NCI-H2171 treated with DMSO at 0.1 percent for 48 hours (cell line): ENCODE measurements at places on chromosomes 6 and 20.

- no peak for DNase-seq
These were observed 31.6 kb upstream of the EZR start for GRCh38 chr6:158850807-158851115.

DNA sequence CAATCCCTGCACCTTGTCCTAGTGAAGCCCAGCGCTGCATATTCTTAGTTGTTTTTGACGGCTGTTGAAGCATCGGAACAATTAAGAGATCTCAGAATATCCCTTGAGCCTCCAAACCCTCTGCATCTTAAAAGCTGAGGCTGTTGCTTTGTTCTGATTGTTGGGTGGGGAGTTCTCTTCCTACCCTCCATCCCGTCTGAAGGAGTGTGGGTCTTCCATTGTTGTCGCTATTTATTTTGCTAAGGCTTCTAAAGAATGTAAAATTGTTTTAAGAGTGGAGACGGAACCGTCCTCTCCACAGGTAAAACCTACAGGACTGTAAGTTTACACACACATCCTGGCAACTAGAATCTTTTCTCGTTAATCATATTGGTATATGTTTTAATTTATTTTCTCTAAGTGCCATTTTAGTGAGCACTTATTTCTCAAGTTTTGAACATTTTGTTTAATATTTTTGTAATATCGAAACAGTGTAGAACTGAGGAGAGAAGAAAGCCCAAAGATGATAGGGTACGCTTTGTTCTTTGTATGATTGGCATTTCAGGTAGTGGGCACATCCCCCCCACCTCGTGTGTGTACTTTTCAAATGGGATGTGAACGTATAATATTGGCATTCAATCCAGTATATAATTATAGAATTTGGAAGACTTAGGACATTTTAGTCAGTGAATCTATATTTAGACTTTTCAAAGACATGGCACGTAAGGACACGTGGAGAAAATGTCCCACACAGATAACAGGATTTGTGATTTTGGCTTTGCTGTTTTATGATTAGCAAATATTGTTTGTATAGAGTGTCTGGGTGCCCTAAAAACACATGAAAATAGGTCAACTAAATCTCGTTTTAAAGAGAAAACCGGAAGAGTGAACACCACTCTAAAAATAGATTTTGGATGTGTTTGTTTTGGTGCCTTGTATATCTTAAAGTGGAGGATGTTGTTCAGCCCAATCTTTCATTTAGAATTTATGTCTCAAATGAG lies 1.3 kb downstream of the RNF146 start:
- no peak for DNase-seq

GRCh38 chr20:15166744-15167143 lies 829.3 kb upstream of the FLRT3 start:
- DNase-seq = no peak

GRCh38 chr20:13783528-13783927 lies 1.2 kb downstream of the ESF1 start:
- DNase-seq = no peak

DNA sequence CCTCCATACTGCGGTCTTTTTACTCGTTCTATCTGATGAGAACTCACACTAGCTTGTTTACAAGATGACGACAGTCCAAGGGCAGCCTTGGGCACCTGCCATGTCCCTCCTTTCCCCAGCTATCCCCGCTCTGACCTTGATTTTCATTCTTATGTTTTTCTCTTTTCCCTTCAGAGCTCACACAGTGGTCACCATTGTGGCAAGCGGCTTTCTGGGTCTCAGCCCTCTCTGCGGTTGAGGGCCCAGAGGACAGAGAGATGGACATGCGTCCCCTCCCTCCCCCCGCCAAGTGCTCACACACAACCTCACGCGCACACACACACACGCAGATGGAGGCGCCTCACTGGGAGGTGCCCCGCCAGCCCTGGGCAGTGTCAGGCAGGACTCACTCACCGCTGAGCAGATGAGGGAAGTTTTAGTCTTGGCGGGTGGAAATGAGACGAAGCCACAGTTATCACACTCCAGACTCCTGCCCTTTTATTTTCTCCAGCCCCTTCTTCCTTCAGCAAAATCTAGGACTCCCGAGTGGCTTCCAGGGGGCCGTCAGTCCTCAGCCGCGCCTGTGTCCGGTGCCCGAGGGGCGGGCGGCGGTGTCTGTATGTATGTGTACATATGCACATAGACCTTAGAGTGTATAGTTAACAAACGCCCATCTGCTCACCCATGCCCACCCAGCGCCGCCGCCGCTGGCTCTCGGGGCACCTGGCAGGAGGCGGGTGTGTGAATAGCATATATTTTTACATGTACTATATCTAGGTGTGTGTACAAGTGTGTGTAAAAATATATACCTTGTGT lies 13.8 kb upstream of the MYL9 start:
- peak; percentile 62 for DNase-seq

DNA sequence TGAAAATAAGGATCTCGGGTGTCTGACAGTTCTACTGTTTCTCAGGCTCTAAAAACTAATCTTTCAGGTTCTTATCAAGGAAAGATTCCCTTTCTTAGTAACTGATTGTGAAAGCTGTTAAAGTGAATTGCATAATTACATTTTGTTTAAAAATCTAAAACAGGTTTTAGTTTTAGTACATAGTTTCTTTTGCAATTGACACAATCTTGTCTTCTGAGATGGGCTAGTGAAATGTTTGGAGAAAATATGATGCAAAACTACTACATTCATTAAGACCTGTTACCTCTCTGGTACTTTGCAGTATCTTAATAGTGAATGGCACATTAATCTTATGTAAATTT lies 298.4 kb downstream of the UTRN start:
- no peak for DNase-seq

DNA sequence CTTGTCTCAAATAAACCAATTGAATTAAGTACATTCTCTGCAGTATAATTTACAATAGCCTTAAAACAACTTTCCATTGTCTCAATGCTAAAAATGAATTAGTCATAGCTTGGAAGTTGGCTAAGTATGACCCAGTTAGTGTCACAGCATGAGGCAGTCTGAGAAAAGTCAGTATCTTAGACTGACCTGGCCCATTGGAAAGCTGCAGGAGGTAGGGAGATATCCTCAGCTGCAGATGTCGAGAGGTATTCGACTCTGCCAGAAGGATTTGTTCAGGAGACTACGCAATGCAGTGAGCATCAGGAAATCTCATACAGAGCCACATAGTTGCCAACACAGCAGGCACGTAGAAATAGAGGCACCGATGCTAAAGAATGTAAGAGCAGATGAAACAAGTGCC lies 350.9 kb upstream of the NRSN1 start:
- DNase-seq = no peak

DNA sequence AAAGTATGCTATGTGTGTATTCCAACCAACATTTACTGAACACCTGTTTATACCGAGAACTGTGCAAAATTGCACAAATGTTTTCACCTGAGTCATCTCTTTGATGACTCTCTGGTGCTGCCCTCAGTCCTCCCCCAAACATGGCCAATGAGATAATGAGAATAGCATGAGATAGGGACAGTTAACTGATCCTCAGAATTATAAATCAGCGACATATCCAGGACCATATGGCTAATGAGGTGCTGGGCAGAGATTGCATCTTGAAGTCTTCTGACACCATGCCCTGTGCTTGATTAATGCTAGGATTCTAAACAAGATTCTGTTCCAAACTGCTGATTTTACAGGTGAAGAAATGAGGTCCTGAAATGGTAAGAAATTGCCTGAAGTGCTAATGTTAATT lies 13.0 kb downstream of the CLVS2 start:
- DNase-seq = peak; percentile 59

GRCh38 chr6:107386340-107386739 lies 73.0 kb downstream of the PDSS2 start:
- DNase-seq = no peak

- no peak for DNase-seq
These were observed 248.0 kb downstream of the CDC5L start for GRCh38 chr6:44635486-44635885.

- DNase-seq = peak; percentile 97
These were observed 42.0 kb downstream of the CDS2 start for GRCh38 chr20:5168651-5169396.

DNA sequence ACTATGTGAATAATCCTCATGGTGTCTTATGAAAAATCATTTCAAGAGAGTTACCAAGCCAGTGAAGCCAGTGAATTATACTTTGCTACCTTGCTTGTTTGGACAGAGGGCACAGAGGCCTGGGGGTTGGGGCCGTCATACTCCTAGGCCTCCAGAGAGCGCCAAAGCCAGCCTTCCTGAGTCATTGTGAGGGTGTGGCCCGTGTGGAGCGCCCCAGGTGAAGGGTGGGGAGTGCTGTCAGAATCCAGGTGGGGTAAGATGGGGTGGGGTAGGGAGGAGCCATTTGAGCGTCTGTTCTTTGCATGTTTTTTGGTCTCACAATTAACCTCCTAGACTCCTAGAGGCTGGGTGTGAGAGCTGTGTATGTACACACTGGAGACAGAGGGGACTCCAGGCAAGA lies 71.1 kb downstream of the PERP start:
- DNase-seq = no peak

- DNase-seq = no peak
These were observed 111.0 kb downstream of the CD83 start for GRCh38 chr6:14228571-14228970.

DNA sequence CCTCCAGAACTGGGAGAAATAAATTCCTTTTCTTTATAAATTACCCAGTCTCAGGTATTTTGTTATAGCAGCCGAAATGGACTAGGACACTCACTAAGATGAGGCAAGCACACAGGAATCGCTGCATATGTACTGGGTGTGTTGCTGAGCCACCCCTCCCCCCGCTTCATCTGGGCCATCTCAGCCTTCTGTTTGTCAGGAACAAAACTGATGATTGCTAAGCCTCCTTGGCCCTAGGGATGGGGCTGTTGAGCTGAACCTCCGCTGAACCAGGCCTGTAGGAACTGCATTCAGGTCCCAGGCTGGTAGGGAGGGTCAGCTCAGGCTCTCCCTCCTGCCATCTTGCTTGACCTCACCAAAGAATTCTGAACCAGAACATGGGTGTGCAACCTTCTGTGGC lies 108.6 kb downstream of the MAP3K7 start:
- no peak for DNase-seq

DNA sequence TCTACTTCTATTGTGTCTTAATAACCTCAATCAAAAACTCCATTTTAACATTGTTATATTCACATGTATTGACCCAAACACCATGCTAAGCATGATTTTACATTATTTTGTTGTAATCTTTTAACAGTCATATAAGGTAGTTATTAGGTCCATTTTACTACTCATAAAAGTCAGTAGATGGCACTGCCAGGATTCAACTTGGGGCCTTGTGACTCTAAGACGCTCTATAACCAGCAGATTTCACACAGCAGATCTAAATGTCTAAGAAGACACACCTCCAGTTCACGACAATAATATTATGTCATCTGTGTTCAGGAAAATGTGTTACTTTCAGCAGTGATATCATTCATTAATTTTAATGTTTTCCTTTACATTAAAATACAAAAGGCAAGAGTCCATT lies 88.0 kb downstream of the FRK start:
- DNase-seq = no peak

DNA sequence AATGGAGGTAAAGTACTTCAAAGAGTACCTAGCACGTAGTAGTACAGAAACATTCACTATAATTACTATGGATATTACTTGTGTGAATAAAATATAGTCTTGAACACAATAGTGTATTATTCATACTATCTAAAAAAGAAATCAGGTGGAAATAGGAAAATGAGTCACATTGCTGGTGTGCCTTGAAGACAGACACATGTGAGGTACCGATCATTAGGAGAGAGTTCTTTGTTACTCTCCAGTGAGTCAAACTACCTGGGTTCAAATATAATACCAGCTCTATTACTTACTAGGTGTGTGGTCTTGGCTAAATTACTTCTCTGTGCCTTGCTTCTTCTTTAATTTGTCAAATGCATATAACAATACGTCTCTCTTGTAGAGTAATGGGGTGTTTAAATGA lies 50.8 kb upstream of the BEND6 start:
- DNase-seq = no peak

- DNase-seq = peak; percentile 80
These were observed 103.0 kb downstream of the PSMB1 start for GRCh38 chr6:170449835-170450753.

GRCh38 chr20:44494266-44494665 lies 18.6 kb downstream of the TTPAL start:
- no peak for DNase-seq

GRCh38 chr20:62354811-62355341 lies 12.2 kb downstream of the LAMA5 start:
- no peak for DNase-seq

GRCh38 chr20:59295531-59295930 lies 4.9 kb upstream of the EDN3 start:
- DNase-seq = no peak

- no peak for DNase-seq
These were observed 57.7 kb downstream of the DHX35 start for GRCh38 chr20:39019805-39020325.

GRCh38 chr20:61459705-61460104 lies 207.6 kb downstream of the CDH4 start:
- no peak for DNase-seq

- no peak for DNase-seq
These were observed 1.2 kb upstream of the ACSS1 start for GRCh38 chr20:25058847-25059810.

- DNase-seq = peak; percentile 57
These were observed 141.5 kb downstream of the ANKRD60 start for GRCh38 chr20:58086763-58087561.

GRCh38 chr6:102902471-102902870 lies 1509.0 kb downstream of the GRIK2 start:
- DNase-seq = no peak

DNA sequence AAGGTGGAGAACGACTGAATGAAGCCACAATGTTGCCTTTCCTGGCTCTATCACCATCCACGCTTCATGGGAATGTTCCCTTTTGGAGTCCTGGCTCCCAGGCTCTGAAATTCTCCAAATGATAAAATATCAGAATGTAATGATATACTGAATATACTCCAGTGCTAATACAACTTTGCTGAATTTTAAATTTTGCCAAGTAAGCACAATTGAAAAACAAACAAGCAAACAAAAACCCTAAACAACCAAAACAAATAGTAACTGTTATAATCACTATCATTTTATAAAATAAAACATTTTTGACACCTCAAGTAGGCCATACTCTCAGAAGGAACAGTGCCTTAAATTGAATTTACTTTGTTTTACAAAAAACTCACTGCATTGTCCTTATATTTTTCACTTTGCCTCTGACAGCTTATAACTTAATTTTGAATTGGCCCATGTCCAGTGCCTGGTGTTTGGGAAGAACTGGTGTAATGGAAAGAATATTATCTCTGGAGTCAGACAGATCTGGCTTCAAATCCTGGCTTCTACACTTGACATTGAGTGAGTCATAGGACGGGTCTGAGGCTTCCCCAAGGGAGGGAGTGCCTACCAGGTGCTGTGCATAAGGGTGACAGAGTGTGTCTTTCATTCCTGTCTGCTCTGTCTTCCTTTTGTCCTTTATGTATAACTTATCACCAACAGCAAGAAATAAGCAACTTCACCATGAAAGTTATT lies 698.3 kb downstream of the EPM2A start:
- peak; percentile 52 for DNase-seq

GRCh38 chr6:131811500-131811899 lies 3.7 kb downstream of the ENPP1 start:
- no peak for DNase-seq

GRCh38 chr20:57251344-57251743 lies 15.1 kb downstream of the BMP7 start:
- DNase-seq = no peak

- no peak for DNase-seq
These were observed 53.0 kb upstream of the RALY start for GRCh38 chr20:33940666-33941065.
